Activated CD4-positive, alpha-beta T cell treated with anti-CD3 and anti-CD28 coated beads for 24 hours (primary cell): ENCODE measurements at places on chromosomes 2 and 18.

GRCh38 chr2:129067953-129068352, 749.3 kb upstream of the HS6ST1 start:
- no peak for DNase-seq

DNA sequence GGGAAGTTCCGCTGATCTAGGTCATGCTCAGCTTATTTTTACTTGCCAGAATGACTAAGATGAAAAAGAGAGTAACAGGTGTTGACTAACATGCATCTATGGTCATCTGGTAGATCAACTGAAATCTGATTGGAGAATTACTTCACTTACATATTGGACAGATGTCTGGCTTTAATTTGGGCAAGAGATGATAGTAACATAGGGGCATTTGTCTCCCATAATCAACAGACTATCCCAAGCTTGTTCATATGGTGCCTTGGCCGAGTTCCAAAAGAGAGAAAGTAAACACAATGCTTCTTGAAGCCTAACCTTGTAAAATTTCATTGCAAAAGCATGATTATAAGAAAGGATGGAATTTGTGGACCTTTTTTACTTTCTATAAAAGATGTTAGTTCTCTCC, 503.7 kb downstream of the ADCYAP1 start:
- no peak for DNase-seq

DNA sequence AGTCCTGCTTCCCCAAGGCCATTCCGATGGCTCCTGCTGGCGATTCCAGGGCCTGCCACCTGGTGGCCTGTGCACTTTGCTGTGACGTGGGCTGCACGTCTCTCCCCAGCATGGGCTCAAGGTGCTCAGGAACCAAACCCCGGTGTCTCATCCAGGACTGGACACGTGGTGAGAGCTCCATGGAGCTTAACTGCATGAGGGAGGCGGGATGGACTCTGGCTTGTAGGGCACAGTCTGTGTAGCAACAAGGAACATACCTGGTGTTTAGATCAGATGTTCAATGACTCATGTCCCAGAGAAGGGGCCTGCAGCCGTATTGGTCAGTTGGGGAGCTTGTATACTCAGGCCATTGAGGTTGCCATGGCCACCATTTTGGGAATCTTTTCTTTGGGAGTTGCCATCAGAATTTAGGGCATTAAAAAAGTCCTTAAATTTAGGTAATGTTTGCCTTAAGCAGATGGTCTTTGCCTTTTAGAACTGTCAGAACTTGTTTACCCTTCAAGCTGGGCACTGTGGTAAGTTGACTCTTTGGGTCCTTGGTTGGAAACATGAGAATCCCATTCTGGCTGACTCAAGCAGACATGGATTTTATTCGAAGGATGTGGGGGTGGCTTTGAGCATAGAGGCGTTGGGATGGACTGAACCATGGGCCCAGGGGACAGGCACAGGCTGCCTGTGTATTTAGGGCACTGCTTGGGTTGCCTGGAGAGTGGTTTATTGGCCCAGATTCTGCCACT, 21.0 kb downstream of the AGAP1 start:
- no peak for DNase-seq

DNA sequence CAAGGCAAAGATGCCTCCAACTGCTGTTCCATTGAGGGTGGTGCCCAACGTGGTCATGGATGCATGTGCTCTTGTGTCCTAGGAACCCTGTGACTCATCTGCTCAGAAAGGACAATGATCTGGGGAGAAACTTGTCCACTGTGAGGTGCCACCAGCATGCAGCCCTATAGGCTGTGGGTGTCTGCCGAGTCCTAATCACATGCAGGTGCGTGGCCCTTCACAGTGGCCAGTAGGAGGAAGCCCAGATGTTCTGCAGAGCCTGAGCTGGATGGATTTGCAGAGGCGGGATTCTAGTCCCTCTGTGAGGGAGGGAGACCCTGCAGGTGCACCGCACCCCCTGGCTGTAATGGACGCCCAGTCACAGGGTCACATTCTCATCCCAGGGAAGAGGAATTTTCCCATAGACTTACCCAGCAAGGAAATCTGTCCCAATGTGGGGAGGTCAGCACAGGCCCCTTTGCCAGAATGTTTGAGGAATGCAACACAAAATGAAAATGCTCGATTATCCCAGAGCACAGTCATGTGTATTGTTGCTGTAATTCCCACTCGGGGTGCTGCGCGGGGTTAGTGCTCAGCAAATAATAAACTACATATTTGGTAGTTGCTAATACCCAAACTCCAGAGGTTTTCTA, 13.9 kb downstream of the GDF7 start:
- DNase-seq = no peak

DNA sequence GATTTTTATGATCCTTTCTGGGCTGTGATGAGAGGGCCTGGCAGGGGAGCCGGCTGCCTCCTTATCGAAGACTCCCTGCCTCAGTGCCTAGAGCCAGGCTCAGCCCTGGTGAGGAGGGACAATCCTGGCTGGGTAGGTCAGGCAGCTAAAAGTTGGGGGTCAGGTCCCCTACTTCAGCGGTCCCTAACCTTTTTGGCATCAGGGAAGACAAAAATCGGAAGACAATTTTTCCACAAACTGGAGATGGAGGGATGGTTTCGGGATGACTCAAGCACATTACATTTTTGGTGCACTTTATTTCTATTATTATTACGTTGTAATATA, 53.1 kb downstream of the HS1BP3 start:
- DNase-seq = no peak

DNA sequence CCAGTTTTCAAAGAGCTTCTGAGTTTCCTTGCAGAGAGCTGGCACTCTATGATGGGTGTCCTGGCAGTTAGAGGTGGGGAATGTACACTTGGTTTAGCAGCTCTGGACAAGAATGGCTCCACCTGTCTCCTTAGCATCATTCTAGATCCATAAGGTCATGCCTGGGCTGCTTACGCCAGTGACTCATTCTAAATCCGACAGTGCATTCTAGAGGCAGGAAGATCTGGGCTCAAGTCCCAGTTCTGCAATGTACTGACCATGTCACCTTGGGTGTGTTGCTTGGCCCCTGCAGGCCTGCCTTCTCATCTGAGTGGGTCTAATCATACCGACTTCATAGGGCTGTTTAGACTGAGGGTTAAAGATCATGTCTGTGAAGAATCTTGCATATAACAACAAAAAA, 46.5 kb downstream of the PTGR3 start:
- no peak for DNase-seq

- DNase-seq = no peak
Measured at GRCh38 chr18:50895350-50896045, 16.6 kb downstream of the ME2 start.
